Heart right ventricle (tissue), 16 donors: ENCODE measurements at places on chromosomes 6 and 20.

DNA sequence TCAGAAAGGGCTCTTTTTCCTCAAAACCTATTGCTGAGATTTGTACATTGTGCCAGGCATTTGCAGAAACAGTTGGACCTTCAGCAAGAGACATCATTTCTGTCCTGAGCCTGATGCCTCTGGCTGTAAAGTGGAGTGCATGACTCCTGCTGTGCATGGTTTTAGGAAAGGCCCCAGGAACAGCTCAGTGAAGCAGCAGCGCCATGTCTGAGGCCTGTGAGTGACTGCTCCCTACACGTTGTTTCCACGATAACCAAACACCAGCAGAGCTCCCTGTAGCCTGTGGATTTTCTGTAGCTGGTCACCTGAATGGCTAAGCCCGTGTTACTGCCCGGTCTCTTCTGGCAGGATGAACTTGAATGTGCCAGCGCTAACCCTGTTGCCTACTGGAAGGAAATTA, 232.5 kb downstream of the TFAP2C start:
- DNase-seq = no peak

DNA sequence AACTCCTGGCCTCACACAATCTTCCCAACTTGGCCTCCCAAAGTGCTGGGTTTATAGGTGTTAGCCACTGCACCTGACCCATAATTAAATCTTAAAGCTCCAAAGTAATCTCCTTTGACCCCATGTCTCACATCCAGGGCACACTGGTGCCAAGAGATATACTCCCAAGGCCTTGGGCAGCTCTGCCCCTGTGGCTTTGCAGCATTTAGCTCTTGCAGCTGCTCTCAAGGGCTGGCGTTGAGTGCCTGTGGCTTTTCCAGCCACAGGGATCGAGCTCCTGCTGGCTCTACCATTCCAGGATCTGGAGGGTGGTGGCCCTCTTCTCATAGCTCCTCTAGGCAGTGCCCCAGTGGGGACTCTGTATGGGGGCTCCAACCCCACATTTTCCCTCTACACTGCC, 49.3 kb upstream of the CD2AP start:
- no peak for DNase-seq

DNA sequence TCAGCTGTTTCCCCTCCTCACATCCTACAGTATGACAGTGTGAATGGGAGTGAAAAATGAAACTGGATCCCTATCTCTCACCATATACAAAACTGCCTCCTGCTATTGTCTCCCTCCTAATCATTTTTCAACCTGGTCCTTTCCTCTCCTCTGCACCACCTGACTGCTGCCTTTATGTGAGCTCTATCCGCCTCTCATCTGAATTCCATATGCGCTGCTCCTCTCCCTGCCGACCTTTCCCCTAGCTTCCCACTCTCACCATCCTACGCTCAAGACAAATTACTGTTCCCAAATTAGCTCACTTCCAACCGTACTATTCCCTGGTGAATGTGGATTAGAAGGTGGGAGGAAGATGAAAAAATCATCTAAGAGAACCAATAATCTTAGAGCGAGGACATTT, 148.4 kb upstream of the FBXL4 start:
- no peak for DNase-seq

DNA sequence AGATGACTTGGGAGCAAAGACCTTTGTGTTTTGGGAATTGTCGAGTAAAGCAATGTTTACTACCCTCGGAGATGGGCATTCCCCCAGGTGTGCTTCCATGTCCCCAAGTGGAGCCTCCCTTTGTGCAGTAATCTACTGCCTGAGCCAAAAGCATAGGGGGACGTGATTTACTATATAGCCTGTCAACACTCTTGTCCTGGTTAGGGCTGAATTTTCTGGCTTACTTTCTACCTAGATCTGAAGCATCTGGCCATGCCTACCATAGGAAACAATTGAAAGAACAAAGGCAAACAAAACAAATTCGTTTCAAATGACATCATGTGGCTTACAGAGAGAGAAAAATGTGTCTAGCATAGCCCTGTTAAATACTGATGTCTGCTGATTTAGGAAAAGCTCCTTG, 350.6 kb downstream of the SAMD5 start:
- DNase-seq = no peak

GRCh38 chr6:113967777-113968176, 3.2 kb downstream of the HDAC2 start:
- DNase-seq = no peak

DNA sequence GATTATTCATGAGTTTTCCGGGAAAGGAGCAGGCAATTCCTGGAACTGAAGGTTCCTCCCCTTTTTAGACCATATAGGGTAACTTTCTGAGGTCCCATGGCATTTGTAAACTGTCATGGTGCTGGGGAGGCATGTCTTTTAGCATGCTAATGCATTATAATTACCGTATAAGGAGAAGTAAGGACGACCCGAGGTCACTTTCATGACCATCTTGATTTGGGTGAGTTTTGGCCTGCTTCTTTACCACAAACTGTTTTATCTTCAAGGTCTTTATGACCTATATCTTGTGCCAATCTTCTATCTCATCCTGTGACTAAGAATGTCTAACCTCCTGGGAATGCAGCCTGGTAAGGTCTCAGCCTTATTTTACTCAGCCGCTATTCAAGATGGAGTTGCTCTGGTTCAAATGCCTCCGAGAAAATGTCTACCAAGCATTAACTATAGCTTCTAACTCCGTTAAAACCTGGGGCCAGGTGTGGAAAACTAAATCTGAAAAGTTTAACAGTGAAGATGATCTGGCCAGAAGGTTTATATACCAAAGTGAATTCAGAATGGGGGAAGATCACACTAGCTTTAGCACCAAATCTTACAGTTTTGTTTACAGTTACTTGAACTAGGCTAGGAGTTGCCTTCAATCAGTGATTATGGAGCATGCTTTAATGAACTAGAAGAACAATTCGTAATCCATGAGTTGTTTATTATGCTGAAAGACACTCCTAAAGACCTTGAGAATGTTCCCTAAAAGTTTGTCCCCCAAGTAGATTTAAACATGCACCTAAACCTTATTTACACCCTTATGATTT, 80.0 kb upstream of the TOP1 start:
- DNase-seq = no peak

GRCh38 chr6:111623046-111623718, 17.5 kb upstream of the TRAF3IP2 start:
- no peak for DNase-seq

GRCh38 chr20:43043887-43044286, 145.8 kb downstream of the PTPRT start:
- no peak for DNase-seq

- no peak for DNase-seq
Observed at GRCh38 chr6:121590438-121590837, 155.0 kb downstream of the GJA1 start.

- peak; percentile 40 for DNase-seq
Observed at GRCh38 chr20:41135187-41135887, 2.0 kb upstream of the PLCG1 start.

DNA sequence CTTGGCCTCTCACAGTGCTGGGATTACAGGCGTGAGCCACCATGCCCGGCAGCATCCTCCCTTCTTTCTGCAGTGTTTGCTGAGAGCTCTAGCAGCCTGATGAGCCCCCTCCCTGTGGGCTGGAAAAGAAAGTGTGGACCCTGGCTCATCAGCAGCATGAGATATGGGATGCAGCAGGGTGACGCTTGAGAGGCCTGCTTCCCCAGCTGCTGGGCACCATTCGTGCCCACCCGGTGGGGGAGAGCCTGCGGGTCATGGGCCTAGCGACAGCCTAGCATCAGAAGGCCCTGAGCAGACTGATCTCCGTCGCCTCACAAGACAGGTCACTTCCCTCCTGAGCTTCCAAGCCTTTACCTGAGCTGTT, 16.0 kb upstream of the CCDC167 start:
- DNase-seq = no peak

DNA sequence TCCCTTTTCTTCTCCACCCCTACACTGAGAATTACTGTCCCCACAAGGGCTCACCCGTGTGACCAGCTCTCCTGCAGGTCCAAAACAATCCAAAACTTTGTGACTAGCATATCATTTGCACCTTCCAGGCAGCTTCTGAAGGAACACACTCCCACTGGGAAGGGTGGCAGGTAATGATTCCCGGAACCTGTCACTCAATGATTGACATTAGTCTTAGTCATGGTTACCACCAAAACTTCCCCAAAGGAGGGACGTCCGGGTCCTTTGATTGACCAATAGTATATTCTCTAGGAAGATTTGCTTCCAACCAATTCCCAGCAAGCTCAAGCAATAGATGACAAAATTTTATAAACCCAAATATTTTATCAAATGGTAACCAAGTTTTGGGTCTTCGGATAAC, 127.7 kb upstream of the MYLIP start:
- no peak for DNase-seq

DNA sequence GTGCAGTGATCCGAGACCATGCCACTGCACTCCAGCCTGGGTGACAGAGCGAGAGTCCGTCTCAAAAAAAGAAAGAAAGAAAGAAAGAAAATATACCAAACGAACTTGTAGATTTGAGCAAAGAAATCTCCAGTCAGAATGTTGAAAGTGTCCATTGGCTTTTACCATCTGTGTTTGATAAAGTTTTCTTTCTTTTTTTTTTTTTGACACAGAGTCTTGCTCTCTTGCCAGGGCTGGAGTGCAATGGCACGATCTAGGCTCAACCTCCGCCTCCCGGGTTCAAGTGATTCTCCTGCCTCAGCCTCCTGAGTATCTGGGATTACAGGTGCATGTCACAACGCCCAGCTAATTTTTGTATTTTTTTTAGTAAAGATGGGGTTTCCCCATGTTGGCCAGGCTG, 21.3 kb downstream of the BAK1 start:
- DNase-seq = no peak

GRCh38 chr6:54899986-54900385, 53.4 kb downstream of the FAM83B start:
- DNase-seq = no peak

DNA sequence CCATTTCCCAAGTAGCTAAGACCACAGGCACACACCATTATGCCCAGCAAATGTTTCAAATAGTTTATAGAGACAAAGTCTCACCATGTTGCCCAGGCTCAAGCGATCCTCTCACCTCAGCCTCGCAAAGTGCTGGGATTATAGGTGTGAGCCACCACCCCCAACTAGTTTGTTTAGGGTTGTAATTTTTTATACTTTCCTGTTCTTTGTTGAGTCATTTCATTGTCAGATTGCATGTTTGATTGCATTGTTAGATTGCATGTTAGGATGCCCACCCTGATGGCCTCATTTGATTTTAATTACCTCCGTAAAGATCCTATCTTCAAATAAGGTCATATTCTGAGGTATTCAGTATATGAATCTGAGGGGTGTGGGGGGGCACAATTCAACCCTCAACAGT, 73.3 kb upstream of the SASH1 start:
- no peak for DNase-seq

GRCh38 chr6:85669735-85670194, 27.1 kb upstream of the SYNCRIP start:
- no peak for DNase-seq

DNA sequence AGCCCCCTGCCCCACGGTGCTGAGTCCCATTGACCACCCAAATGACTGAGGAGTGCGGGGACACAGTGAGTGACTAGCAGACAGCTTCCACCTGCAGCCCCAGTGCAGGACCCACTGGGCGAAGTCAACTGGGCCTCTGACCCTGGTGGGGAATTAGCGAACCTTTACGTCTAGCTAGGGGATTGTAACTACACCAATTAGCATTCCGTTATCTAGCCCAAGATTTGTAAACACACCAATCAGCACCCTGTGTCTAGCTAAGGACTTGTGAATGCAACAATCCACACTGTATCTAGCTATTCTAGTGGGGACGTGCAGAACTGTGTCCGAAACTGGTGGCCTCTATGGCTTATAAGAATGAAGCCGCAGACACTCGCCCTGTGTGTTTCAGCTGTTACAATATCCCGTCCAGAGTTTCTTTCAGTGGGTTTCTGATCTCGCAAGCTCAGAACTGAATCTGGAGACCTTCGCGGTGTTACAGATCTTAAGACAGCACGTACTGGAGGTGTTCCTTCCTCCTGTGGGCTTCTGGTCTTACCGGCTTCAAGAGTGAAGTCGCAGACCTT, 21.1 kb upstream of the GMPR start:
- no peak for DNase-seq

GRCh38 chr6:116971959-116972358, 94.9 kb downstream of the RFX6 start:
- DNase-seq = peak; percentile 7

DNA sequence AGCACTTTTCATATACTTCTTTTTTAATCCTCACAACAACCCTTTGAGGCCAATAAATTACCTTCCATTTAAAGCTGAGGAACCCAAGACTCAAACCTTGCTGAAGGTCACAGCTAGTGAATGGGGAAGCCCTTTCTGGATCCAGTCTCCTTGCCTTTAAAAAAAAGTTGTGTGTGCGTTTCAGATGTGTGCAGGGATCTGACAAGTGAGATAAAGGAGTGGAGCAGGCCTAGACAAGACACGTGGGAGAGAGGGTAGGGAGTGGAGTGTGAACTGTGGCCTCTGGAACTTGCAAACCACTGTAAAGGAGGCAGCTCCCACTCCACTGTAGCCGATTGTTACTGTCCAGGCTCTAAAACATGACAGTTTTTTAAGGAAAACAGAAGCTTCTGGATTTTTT, 1.9 kb downstream of the KLHL32 start:
- DNase-seq = no peak
